WTC11 (cell line): ENCODE measurements at places on chromosomes 4 and X.

DNA sequence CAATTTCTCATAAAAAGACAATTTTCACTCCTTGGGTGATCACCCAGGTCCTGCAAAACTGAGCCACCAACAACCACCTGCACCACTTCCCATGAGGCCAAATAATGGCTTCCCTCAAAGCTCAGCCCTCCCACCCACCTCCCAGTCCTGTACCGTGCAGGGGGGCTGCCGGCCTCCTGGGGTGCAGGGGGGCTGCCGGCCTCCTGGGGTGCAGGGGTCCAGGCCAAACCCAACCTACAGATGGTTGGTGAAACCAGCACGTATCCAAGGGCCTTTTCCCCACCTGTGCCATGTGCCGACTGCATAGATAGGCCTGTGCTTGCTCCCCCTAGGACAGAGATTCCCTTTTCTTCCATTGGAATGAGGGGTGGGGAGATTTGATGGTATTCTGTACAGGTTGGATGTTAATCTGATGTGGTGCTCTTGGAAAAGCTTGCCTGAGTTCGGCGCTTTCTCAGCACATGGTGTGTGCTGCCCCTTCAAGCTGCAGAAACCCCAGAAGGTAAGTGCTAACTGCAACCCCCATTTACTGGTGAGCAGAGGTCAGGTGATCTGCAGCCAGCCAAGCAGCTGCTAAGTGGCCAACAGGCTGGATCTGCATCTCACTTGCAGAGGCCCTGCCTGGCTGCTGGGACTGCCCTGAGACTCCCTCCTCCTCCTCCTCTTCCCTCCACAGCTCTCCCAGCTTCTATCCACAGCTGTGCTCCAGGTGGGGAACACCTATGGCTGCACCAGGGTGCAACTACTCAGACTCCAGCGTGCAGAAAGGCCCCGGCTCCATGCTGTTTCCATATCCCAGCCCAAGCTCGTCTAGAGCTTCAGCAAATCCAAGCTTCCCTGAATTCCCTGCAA, 38.8 kb downstream of the FRG1 start:
- DNase-seq, result no peak

GRCh38 chr4:63085091-63085490, 1324.2 kb downstream of the TECRL start:
- no peak for DNase-seq

- DNase-seq, result peak; percentile 78
Observed at GRCh38 chr4:57190601-57191481, 80.7 kb upstream of the IGFBP7 start.

DNA sequence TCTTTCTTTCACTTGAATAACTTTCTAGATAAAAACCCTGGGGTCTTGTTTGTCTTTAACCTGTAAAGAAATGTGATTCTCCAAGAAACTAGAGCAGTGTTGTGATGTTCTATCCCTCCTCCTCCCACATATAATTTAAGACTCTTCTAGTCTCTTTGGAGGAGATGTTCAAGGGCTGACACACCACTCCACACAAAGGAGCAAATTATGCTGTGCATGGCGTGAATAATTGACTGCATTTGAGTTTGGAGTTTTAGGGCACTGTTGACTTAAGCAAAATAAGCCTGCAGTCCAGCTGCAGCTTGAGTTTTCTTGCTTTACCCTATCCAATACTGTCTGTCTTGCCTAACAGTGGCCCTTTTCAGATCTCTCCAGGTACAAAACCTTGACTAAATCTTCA, 119.7 kb downstream of the CHRDL1 start:
- DNase-seq, result no peak

GRCh38 chr4:184066584-184067300, 150.9 kb downstream of the ENPP6 start:
- DNase-seq, result no peak

DNA sequence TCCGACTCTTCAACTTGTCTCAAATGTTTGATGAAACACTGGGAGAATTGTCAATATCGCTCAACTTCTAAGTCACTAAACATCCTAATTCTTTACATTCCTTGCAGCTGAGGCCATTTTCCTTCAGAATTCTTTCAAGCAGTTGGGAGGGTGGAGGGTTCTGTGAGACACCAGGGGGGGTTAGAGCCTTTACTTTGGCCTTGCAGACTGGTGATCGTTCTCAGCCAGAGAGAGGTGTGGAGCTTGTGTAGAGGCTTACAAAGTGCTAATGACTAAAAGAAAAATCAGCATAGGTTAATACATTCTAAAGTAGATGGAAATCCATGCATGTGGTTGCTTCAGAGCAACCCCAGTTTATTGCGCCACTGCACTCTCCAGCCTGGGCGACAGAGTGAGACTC, 21.3 kb upstream of the SOX3 start:
- peak; percentile 23 for DNase-seq

GRCh38 chrX:22122510-22122909, 90.4 kb downstream of the PHEX start:
- DNase-seq, result no peak

DNA sequence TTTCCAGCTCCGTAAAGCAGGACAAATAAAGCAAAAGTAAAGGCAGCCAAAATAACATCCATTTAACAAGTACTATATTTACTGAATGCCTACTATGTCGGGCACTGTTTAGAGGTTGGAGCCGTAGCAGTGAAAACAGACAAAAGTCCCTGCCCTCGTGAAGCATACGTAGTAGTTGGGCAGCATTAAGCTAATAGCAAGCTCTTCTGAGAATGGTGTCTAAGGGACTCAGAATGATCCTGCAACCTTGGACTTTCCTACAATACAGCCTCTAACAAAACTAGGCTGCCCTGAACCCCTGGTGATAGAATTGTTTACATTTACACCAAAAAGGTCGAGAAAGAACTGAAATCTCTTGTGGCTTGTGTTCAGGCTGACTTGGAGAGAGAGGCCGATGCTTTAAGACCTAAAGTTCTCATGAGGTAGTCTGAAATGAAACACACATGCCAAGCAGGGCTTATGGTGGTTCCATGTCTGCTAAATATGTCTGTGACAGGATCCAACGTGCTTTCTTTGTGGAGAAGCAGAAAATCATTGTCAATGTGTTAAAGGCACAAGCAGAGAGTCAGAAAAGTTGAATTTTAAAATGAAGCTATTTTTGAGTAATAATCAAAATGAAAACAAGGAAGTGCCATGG, 898 bp upstream of the PDGFC start:
- DNase-seq, result no peak
